ENCODE measurements at places on chromosomes 13 and 19.

DNA sequence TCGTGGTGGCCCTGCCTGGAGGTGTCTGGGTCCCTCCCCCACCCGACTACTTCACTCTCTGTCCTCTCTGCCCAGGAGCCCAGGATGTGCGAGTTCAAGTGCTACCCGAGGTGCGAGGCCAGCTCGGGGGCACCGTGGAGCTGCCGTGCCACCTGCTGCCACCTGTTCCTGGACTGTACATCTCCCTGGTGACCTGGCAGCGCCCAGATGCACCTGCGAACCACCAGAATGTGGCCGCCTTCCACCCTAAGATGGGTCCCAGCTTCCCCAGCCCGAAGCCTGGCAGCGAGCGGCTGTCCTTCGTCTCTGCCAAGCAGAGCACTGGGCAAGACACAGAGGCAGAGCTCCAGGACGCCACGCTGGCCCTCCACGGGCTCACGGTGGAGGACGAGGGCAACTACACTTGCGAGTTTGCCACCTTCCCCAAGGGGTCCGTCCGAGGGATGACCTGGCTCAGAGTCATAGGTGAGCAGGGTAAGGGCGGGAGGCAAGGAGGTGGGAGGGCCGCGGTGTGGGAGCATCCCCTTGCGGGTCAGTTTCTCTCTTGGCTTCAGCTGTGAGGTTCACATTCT is 19.2 kb downstream of the NECTIN2 start:
- DNase-seq = no peak

GRCh38 chr13:111530137-111530870 is 209.9 kb downstream of the TEX29 start:
- DNase-seq = no peak

DNA sequence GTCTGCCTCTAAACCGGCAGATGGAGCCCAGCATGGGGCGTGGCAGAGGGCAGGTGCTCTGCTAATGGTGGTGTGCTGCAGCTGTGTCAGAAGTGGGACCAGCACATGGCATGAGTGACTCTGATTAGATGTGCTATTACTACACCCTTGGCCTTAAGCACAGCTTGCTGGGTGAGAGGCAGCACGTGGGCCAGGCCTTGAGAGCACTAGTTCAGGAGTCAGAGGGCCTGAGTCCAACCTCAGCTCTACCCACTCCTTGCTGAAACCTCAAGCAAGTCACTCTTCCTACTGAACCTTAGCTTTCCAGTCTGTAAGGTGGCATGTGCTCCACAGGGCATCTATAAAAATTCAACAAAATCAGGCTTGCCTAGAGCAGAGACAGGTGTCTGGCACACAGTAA is 22.7 kb downstream of the AKT2 start:
- no peak for DNase-seq

- no peak for DNase-seq
Observed at GRCh38 chr19:4016486-4016885, 8.9 kb downstream of the PIAS4 start.

DNA sequence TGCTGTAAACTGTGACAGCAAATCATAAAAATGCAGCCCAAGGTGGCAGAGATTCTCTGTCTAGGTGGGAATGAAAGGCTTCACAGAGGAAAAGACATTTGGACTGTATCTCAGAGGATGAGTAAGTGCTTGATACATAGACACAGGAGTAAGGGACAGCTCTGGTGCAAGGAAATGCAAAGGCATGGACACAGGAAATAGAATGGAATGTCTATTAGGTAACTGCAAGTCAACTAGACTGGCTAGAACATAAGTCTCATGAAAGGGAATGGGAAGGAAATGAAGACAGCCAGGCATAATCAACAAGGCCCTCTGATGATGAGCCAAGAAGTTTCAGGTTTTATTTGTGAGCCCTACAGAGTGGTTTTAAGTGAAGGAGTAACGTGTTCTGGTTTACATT is 321.7 kb downstream of the SUCLA2 start:
- DNase-seq = no peak

- DNase-seq = no peak
Observed at GRCh38 chr19:36244066-36244465, 29.2 kb downstream of the ZNF146 start.

DNA sequence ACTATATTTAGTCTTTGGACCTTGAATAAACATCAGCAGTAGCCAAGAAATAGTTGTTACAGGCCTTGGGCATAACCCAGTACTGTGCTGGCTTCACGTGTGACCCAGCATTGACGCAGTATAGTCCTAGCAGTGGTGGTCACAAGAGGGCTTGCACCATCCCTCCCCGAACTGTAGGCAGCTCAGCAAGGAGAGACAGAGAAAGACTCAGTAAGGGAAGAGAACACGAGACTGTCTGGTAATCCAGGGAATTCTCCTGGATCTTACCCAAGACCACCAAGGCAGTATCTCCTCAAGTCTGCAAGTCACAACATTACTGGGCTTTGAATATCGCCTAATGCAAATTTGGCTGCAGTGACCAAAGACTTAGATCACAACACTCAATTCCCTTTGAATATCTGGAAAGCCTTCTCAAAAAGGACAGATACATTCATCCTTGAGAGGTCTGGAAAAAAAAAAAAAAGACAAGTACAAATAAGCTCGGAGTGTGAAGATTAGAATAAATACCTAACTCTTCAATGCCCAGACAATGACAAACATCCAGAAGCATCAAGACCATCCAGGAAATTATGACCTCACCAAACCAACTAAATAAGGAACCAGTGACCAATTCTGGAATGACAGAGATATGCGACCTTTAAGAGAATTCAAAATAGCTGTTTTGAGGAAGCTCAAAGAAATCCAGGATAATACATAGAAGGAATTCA is 39.7 kb downstream of the CAB39L start:
- no peak for DNase-seq

GRCh38 chr13:51782026-51782710 is 21.8 kb downstream of the DHRS12 start:
- no peak for DNase-seq

DNA sequence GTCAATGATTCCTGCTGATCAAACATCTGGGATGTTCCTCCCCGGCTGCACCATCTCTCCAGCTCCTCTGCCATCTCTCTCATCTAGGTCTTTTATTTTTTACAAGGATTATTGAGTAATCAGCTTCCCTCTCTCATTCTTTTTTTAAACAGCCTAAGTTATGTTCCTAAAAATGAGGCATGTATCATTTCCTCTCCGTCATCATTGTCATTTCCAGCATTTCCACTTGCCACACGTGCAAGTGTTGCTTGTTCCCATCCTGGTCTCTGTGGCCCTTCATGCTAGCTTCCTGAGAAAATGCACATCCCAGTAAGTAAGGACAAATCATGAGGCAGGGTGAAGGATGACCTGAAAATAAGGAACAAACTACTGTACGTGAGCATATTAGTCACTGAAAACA is 102.7 kb upstream of the POSTN start:
- DNase-seq = no peak

DNA sequence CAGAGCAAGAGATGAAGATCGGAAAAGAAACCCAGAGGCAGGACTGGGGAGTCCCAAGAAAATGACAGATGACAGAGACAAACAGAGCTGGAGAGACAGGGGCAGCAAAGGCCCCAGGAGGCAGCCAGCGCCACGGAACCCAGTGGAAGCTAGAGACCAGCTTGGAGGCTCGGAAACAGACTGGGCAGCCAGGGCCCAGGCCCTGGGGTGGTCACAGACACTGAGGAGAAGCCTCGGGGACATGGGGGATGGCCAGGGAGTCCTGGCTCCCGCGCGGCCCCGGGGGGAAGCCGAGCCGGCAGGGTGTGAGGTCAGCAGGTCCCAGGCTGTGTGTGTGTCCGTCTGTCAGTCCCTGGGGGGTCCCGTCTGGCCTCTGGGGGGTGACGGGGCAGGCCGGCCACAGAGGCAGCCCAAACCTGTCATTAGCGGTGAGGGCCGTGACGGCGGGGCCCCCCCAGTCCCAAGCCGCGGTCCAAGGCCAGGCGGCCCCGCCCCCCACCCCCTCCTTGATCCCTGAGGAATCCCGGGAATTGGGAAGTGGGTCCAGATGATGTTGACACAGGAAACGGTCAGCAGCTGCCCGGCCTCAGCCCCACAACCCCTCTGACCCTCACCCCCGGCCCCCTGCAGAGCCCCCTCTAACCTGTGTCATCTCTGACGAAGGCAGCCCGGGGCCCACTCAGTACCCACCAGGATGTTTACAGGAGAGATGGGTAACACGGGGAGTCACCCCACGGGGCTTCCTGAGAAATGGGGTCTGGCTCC is 2.5 kb upstream of the TMEM190 start:
- DNase-seq = no peak

DNA sequence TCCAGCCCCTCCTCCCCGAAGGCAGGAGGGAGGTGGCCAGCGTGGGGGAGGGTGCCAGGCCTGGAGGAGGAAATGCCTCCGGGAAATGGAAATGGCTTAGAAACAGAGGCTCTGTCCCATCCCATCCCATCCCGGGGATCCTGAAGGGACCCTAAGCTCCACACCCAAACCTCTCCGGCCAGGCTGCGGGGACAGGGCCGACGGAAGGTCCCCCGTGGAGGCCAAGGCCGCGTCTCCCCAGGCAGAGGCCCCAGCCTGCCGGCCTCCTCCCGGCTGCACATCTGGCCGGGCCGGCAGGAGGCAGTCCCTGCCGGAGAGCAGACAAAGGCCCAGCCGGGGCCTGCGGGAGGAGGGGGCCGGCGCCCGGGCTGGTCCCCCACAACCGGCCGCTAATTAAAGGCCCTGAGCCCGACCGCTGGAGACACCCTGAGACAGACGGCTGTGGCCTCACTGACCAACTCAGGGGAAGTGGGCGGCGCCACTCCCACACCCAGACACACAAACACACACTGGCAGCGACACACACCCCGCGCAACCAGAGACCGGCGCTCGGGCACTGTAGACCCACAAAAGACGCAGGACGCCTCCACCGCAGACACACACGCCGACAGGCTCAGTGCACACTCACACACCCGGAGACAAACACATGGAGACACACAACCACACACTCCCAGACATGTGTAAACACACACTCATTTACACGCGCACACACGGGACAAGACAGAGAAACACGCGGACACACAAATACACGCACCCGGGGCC is 1.1 kb downstream of the ADAMTS10 start:
- DNase-seq = no peak

- DNase-seq = no peak
Observed at GRCh38 chr13:35621989-35622388, 145.5 kb upstream of the MAB21L1 start.

DNA sequence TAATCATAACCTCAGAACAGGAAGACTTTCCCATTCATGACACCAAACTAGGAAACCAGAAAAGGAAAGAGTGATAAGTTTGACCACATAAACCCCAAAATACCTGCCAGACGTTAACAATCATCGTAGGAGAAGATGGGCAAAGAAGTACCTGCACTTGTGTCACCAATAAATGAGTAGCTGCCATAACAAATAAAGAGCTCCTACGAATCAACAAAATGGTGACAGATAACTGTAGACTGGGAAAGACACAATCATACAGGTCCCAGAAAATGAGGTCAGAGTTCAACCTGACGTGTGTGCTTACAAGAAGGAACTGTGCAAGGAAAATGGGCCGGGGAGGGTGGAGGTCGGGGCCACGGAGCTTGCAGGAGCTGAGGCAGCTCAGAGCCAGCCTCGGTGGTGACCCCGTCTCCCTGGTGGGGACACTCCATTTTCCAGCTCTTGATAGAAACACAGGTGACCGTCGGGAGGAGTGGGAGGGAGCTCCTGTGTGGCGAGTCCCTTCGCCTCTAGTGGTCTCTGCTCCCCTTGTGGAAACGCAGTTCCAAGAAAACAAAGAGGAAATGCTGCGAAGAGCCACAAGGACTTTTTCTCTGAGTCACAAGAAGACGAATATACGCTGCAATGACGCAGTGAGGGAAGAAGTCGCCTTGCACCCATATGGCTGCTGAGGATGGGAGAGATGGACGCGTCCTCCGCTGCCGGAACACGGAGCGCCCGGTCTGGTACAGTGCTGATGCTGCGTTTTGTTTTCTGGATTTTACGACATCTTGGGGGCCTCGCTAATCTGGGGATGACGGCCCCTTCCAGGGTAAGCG is 9.5 kb downstream of the PIP5K1C start:
- DNase-seq = no peak

GRCh38 chr19:56917998-56918397 is 77.5 kb upstream of the PEG3 start:
- DNase-seq = no peak

DNA sequence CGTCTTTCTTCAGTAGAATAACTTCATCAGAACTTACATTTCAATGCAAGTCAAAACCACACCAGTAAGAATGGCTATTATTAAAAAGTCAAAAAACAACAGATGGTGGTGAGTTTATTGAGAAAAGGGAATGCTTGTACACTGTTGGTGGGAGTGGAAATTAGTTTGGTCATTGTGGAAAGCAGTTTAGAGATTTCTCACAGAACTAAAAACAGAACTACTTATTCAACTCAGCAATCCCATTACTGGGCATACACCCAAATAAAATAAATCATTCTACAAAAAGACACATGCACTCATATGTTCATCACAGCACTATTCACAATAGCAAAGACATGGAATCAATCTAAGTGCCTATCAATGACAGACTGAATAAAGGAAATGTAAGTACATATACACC is 231.2 kb downstream of the NHLRC3 start:
- no peak for DNase-seq

DNA sequence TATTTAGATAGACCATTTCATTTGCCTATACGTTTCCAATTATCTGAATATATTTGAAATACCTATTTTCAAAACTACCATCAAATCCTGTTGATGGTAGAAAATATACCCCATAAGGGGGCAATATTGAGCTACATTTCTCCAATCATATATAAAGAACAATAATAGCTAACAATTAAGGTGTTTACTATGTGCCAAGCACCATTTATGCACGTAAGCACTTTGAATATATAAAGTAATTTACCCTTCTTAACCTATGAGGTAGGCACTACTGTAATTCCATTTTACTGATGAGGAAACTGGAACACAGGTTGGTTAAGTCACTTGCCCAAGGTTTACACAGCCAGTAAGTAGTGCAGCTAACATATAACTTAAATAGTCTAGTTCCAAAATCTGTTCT is 79.2 kb downstream of the UBL3 start:
- DNase-seq = no peak

DNA sequence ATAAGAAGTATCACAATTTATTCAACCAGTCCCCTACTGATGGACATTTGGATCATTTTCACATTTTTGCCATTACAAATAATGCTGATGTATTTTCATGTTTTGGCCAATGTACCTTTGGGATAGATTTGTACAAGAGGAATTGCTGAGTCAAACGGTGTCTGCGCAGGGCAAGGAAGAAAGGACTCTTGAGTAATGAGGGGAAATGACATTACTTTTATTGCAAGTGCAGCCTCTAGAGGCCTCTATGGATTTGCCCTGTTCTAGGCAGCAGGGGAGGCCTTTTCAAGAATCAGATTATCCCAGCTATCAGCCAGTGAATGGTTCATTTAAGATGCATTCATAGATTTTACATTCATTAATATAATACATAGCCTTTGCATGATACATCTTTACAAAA is 32.9 kb upstream of the GTF3A start:
- DNase-seq = no peak

GRCh38 chr19:31627620-31628365 is 278.6 kb upstream of the TSHZ3 start:
- no peak for DNase-seq

GRCh38 chr13:86020351-86021002 is 221.3 kb upstream of the SLITRK6 start:
- DNase-seq = no peak
